HS-27A (cell line): ENCODE measurements at places on chromosomes 7 and 10.

- no peak for DNase-seq
These were observed 248.4 kb downstream of the WDR11 start for GRCh38 chr10:121099592-121099991.

DNA sequence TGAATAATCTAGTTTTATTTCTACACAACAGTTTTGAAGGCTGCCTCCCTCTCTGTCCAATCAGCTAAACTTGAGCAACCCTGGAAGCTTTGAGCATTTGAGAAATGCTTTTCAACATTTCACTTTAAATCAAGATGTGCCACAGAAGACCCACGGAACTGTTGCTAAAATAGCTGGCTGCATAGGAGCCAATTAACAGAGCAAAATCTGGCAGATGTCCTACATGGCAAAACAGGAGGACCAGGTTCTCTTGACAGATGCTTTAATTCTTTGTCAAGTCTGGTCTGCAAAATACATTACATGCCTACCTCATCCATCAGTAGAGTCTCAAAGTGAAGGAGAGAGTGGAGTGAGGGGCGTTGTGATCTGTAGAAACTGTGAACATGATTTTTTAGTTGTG lies 185.9 kb downstream of the DPY19L1 start:
- no peak for DNase-seq

DNA sequence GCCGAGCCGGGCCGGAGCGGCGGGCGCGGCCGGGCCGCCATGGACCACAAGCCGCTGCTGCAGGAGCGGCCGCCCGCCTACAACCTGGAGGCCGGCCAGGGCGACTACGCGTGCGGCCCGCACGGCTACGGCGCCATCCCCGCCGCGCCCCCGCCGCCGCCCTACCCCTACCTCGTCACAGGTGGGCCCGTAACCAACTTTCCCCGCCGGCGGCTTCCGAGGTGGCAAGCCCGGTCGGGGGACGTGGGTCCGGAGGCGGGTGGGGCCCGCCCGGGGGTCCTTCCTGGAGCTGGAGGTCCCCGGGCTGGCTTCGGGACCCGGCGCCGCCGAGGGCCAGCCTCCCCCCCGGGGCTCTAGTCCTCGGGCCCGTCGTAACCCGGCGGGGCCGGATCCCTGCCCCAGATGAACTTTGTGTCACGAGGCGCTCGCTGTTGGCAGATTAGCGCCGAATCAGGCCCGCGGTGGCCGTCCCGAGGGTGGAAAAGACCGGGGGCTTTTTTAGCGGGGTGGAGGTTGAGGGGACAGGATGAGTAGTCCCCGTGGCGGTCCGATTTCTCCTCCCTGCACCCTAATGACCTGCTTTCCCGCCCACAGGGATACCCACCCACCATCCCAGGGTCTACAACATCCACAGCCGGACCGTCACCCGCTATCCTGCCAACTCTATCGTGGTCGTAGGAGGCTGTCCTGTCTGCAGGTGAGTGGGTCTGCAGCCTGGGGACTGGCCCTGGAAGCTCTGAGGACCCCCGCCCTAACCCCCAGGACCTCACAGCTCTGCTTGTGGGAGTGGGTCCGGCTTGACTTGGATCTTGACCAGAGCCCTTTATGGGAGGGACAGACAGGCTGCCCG lies 496 bp downstream of the BRI3 start:
- no peak for DNase-seq

DNA sequence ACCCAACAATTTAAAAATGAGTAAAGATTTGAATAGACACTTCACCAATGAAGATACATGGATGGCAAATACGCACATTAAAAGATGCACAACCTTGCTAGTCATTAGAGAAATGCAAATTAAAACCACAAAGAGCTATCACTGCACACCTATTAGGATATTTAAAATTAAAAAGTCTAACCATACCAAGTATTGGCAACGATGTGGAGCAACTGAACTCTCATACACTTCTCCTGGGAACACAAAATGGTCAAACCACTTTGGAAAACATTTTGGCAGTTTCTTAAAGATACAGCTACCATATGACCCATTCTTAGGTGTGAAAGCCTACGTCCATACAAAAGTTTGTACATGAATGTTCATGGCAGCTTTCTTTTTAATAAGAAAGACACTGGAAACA lies 36.1 kb downstream of the DCLRE1C start:
- no peak for DNase-seq
